ENCODE measurements at places on chromosomes 7 and 10.

- DNase-seq: peak; percentile 73
Observed at GRCh38 chr10:128103229-128103714, 23.0 kb downstream of the MKI67 start.

DNA sequence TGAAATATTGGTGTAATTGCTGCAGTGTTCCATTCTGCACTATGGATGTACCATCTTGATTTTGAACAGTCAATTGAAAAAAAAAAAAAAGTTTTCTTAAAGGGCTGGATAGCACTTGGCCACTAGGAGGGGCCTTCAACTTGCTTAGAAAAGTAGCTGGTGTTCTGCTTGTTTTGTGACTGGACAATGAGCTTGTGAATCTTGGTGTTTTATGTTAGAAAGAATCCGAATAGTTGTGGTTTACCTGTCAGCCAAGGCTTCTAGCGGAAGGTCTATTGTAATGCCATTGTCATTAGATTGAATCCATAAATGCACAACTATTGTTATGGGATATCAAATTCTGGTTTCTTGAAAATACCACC lies 77.1 kb downstream of the BMPER start:
- DNase-seq: no peak

GRCh38 chr7:31271641-31272405 lies 68.7 kb downstream of the NEUROD6 start:
- no peak for DNase-seq

GRCh38 chr7:112192236-112193154 lies 13.7 kb downstream of the DOCK4 start:
- no peak for DNase-seq

DNA sequence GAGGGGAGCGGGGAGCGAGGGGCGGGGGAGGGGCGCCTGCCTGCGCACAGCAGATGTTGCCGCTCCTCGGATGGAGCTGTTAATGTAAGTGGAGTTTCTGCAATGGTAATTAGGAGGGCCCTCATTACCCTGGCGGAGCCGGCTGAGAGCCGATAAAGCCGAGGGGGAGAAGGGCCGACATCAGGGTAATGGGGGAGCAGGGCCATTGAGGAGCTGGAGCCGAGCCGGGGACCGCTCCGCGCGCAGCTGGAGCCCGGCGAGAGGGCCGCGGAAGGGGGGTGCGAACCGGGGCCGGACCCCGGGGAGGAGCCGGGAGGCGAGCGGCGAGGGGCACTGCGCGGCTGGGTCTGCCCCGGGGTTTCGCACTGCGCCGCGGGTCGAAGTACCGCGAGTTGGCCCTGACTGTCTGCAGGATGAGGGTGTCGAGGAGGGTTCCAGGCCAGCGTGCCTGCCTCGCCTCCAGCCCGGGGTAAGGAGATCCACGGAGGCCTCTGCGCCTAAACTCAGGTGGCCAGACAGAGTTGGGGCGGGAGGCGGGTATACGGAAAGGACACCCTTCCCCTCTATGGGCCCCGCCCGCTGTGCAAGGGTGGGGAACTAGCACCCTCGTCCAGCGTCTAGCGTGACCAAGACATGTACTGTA lies 55.0 kb upstream of the LBX1 start:
- DNase-seq: no peak

- no peak for DNase-seq
Observed at GRCh38 chr10:112287844-112288243, 4.6 kb downstream of the TECTB start.

DNA sequence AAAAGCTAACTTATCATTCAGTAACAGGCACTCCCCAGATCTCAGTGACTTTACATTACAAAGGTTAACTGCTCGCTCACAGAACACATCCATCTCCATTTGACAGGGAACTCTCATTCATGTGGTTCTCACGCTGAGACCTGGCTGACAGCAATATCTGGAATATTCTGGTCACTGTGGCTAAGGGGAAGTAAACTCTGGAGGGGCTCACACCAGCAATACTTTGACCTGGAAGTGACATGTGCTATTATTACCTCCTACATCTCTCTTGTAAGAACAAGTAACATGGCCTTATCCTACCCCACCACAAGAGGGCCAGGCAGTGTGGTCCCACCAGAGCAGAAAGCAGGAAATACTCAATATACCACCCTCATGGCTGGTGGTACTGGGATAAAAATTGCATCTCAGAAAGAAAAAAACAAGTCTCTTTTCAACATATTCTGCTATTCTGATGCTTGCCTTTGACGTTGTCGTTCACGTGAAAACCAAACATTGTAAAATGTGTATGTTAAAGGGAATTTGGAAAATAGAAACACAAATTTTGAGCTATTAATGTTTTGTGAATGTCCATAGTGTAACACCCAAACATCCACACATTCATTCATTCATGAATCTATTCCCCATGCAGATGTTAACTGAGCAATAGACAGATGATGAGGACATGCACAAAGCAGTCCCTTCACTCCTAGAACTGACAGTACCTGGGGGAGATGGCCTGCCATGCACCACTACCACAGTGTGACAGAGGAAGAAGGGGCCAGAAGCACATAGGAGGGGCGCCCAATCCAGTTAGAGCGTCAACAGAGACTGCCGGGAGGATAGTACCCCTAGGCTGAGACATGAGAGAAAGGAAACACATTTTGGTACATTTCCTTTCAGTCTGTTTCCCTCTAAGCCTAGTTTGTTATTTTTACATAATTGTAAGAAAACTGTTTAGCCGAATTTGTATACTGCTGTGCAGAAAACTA lies 166.0 kb upstream of the SP4 start:
- peak; percentile 73 for DNase-seq

DNA sequence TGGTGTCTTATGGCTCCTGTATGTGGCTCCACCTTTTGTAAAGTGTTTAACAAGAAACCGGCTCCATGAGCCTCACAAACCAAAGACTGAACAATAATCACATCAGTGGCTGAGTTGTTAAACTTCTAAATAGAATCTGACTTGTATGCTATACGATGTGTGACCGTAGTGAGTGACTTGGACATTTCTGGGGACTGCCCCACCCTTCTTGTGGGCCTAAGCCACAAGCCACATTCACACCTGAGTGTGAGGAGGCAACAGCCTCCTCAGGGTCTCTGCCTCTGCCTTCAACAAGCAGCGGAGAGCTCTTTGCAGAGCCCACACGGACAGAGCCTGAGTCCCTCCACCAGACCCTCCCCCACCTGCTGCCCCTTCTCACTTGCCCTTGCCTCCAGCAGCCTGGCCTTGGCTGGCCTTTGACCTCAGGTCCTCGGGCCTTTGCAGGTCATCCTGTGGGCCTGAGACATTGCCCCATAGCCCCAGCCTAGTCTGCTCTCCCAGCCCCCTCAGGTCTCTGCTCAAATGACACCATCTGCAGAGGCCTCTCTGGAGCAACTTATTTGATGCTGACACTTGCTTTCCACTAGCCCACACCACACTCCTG lies 156.8 kb upstream of the TNS3 start:
- no peak for DNase-seq

DNA sequence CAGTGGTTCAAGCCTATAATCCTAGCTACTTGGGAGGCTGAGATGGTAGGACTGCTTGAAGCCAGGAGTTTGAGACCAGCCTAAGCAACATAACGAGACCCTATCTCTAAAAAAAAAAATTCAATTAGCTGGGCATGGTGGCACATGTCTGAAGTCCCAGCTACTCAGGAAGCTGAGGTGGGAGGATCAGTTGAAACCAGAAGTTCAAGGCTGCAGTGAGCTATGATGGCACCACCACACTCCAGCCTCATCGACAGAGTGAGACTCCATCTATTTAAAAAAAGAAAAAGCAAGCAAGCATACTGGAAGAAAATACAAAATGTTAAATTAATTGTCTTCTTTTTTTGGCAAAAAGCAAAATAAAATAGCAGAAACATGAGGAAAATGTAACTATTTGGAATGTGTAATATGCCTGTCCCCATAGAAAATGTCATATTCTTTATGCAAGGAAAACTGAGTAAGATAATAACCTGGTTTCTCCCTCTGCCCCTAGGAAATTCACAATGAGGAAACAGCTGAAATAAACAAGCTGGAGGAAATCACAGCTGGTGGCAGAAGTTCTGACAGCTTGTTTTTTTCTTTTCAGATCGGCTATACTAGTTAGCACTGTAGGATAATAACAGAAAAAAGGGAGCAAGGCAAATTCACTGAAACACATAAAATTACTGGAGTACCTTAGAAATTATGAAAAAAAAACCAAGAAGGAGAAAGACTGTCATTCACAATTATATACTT lies 48.5 kb downstream of the HERPUD2 start:
- DNase-seq: no peak

- no peak for DNase-seq
Observed at GRCh38 chr10:124465777-124466488, 4.3 kb downstream of the LHPP start.

Measured in activated effector memory CD4-positive, alpha-beta T cell treated with anti-CD3 and anti-CD28 coated beads, Interleukin-2, amount 50 U/mL, for 16 hours (primary cell).